ENCODE measurements at places on chromosomes 13 and 19.

GRCh38 chr19:46460981-46461380, 10.4 kb downstream of the PNMA8A start:
- no peak for DNase-seq

DNA sequence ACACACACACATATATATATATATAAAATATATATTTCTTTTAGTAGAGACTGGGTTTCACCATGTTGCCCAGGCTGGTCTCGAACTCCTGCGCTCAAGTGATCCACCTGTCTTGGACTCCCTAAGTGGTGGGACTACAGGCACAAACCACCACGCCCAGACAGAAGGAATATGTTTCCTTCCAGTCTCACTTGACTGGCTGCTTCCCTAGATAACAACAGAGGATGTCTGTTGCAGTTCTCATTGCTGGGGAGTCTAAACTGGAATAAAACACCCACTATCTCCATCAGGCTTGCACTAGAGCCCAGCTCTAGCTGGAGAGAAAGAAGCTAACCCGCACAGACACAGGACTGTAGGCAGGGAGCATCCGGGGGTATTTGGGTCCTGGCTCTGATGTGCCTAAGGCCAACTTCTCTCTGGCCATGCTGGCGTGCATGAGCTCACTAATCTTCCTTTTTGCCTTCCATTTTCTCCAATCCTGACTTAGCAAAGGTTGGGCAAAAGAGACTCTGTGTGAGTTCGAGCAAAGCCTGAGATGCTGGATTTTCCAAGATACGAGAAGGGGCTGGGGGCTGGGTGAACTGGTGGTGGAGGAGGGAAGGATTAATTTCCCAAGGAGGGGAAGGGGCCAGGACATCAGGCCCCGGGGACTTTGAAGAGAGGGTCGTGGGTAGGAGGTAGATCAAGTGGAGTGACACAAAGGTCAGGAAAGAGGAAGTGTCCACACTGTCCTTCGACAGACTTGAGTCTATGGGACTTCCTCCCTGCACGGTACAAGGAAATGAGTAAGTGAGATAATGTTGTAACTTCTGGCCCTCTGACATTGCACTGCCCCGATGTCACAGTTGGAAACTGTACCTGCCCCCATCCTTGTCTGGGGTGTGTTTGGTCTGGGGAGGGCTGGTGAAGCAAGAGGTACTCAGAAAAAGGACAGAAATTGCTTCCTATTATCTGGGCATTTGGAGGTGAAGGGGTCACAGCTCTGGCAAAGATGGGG, 22.5 kb upstream of the ALOX5AP start:
- no peak for DNase-seq

DNA sequence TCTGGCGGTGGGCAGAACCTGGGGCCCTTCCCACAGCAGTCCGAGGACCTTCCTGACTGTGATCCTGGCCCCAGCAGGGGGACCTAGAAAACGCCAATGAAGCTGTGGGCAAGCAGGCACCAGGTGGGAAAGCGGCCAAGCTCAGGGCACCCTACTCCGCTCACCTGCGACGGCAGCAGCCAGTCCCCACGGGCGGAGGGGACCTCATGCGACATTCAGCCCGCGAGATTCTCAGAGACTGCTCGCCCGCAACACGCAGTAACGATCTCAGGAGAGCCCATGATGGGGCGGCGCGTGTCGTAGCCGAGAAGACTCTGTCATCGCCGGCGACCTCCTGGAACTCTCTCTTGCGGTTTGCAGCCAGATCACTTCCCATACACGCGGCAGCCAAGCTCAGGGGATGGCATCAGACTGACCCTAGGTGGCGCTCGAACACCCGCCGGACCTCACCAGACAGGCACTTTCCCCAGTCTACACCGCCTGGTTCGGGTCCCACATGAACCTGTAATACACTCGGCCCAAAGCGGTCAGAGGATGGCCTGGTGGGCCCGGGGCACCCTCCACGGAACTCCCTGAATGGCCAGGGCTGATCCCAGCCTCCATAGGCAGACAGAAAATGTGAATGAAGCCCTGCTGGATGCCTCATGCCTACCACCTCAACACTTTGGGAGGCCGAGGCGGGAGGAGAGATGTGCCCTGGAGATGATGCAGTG, 26.5 kb downstream of the MAN2B1 start:
- peak; percentile 56 for DNase-seq

GRCh38 chr13:31824705-31825517, 85.6 kb downstream of the RXFP2 start:
- no peak for DNase-seq

DNA sequence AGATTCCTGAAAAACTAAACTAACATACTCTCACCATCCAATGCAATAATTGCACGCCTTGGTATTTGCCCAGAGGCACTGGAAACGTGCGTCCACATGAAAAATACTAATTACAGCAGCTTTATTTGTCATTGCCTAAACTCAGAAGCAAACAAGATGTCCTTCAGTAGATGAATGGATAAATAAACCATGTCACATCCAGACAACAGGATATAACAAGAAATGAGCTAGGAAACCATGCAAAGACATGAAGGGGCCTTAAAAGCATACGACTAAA, 25.0 kb downstream of the ELL start:
- no peak for DNase-seq

DNA sequence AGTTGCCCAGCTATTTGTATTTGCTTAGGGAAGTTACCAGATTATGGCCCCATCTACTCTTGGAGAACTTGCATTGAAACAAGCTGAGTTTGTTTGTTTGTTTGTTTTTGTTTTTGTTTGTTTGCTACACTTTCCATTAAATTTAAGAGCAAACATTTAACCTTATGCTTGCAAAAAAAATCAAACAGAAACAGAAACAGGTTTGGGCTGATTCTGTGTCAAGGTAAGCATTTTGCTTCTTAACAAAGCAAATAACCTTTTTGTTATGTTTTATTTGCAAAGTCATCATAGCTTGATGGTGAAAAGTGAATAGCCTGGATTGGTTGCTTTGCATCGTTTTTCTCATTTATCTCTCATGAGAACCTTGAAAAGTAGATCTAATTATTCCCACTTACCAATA, 531.8 kb downstream of the EFNB2 start:
- no peak for DNase-seq

DNA sequence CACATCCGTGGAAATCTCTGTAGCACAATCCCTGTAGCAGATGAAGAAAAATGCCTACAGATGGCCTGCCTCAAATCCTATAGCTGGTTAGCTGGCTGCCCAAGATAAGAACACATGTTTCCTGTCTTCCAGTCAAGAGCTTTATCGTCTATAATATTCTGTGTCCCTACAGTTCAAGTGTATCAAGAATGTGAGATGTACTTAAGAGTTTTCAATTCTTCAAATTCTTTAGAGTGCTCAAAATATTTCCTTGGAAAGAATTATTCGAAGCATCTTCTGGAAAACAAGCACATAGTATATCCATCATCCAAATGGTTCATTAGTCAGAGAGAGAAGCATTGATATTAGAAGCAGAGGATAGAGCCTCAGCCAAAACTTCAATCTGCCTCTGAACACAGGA, 239.8 kb downstream of the COG6 start:
- peak; percentile 19 for DNase-seq

DNA sequence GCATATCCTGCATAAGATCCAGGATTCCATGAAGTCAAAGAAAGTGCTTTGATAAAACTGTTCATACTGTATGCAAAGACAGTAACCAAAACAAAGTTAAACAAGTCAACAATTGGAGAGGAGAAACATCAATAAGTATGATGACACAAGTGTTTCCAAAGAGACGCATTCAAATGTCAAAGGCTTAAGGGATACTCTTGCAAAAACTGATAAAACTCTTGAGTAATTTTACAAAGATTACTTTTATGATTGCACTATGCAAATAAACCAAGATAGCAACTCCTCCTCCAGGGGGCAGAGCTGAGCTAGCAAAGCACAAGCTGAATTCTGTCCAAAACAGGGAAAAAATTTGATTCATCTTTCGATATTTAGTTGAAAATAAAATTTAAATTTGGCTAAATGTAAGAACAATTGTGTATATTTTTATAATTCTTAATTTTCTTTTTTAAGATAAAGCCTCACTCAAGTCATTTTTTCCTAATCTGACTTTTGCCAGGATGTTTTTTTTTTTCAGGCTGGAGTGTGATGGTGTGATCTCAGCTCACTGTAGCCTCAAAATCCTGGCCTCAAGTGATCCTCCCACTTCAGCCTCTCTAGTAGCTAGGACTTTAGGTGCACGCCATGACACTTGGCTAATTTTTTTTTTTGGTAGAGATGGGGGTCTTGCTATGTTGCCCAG, 84.0 kb downstream of the MZT1 start:
- DNase-seq: no peak

Data from DMS 273 treated with DMSO at 0.1 percent for 48 hours (cell line).